Cardiac muscle cell (in vitro differentiated cells and primary cell): ENCODE measurements at places on chromosomes 16 and 17. TPM values are rescaled to one million over a fixed set of nuclear protein-coding genes. Genes with fewer than 3 reads are reported as not detected.

The TBC1D3K gene
- not detected in 2 replicates for polyA plus RNA-seq

DNA sequence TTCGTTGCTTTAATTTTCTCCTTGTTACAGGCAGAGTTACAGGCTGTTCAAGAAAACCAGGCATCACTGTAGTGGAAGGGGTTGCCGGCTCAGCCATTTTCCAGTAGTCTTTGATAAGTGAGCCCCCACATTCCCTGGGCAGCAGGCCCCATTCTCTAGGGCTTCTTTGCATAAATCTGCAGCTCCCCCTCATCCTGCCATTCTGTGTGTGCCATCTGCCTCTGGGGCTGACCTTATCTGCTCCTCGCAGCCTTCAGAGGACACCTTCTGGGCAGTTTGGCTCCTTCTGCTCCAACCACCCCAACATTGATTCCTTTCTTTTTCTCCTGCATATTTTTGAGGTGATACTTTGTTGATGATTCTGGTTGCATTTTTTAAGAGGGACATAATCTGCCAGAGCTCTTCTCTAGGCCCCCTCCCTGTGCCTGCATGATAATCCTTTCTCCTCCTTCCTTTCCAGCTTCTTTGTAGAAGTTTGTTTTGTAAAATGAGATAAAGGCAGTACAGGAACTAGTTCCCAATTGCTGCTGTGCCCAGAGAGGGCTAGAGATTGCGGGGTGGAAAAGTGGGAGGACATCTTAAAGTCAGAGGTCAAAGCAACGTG lies 17.1 kb downstream of the RND2 start:
- peaks cover 7% of the 10 kb centered on the region for H3K4me1 ChIP-seq
- no peaks in the 10 kb centered on the region for H3K27me3 ChIP-seq
- H3K36me3 ChIP-seq = no peaks in the 10 kb centered on the region
- no peak for DNase-seq

The BCO1 gene
- not detected in 2 replicates for polyA plus RNA-seq

The TRAF7 gene
- polyA plus RNA-seq = 32.3 and 37.4 TPM in 2 replicates

- H3K4me1 ChIP-seq = peaks cover under 1% of the 10 kb centered on the region
- H3K27ac ChIP-seq = no peak overlapping the region
- H3K27me3 ChIP-seq = no peaks in the 10 kb centered on the region
- DNase-seq = peak; percentile 22
- no peak overlapping the region for H3K4me3 ChIP-seq
These were observed 7.8 kb upstream of the MAPK7 start for GRCh38 chr17:19370493-19370960.

The CCDC78 gene
- polyA plus RNA-seq = 3.6 and 4.2 TPM in 2 replicates

DNA sequence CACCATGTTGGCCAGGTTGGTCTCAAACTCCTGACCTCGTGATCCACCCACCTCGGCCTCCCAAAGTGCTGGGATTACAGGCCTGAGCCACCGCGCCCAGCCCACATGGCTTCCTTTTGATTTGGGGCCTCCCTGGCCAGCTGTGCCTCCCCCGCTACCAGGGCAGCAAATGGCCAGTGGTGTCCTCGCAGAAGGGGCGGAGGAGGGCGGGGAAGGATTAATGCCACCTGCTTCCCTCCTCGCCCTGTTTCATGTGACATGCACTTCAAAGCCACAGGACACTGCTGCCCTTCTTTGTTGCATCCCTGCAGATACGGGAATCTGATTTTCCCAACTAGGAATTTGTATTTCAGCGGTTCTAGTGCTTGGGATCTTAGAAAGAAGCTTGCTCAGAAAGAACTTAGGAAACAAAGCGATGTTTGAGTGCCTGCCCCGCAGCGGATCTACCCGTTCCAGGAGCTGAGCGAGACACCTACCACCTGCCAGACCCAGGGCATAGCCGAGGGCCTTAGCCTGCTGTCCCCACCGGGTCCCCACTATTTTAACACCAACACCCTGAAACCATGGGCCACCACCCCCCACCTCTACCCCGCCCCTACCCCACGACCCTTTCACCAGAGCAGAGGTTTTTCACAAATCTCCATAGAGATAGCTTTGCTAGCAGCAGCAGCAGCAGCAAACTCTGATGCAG lies 37.7 kb upstream of the CCDC182 start:
- no peak overlapping the region for H3K27ac ChIP-seq
- no peak overlapping the region for H3K4me3 ChIP-seq
- peaks cover 6% of the 10 kb centered on the region for H3K4me1 ChIP-seq

The FGF11 gene
- polyA plus RNA-seq = 50.4 and 63.6 TPM in 2 replicates

GRCh38 chr17:30220414-30220813 lies 15.1 kb downstream of the SLC6A4 start:
- no peaks in the 10 kb centered on the region for H3K36me3 ChIP-seq
- no peak for DNase-seq
- peaks cover 8% of the 10 kb centered on the region for H3K4me1 ChIP-seq
- H3K27ac ChIP-seq = no peak overlapping the region
- H3K27me3 ChIP-seq = no peaks in the 10 kb centered on the region
- no peak overlapping the region for H3K4me3 ChIP-seq

DNA sequence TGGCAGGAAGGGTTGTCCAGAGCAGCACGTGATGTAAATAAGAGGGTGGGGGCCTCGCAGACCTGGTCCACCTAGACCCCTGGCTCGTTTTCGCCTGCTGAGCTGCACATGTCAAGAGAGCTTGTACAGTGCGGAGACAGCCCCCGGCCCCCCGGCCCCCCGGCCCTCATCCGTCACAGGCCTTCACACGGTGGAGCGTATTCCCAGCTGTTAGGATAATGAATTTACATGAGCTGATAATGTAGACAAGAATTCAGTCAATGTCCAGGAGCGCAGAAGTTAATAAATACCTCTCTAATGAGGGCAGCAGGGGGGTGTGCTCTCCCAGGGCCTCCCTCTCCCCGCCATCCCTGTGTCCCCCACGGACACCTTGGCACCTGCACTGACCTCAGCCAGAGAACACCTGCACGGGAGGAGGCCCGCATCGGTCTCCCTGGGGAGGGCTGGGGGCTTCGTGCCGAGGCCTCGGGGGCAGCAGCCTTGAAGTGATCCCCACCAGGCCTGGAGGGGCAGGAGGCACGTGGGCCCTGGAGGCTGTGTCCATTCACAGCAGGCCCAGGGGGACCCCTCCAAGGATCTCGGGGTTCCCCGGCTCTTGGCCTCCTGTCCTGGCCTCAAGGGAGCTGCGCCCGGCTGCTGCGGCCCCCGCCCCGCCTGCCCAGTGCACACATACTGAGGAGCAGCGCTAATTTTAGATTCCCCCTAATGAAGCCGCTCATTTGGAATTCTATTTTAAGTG lies 14.6 kb downstream of the GSE1 start:
- no peaks in the 10 kb centered on the region for H3K36me3 ChIP-seq
- peak overlapping the region; percentile 6 for H3K4me3 ChIP-seq
- DNase-seq = no peak
- H3K27me3 ChIP-seq = no peaks in the 10 kb centered on the region
- H3K4me1 ChIP-seq = peaks cover 53% of the 10 kb centered on the region
- peak overlapping the region; percentile 97 for H3K27ac ChIP-seq

GRCh38 chr17:30378241-30378824 lies 394 bp upstream of the CPD start:
- no peaks in the 10 kb centered on the region for H3K36me3 ChIP-seq
- peak overlapping the region; percentile 93 for H3K4me3 ChIP-seq
- peak; percentile 24 for DNase-seq
- peaks cover 39% of the 10 kb centered on the region for H3K4me1 ChIP-seq

GRCh38 chr17:50566886-50567285 lies 6.4 kb downstream of the CACNA1G start:
- no peak overlapping the region for H3K4me3 ChIP-seq
- no peak for DNase-seq
- H3K4me1 ChIP-seq = peaks cover 54% of the 10 kb centered on the region
- peaks cover 19% of the 10 kb centered on the region for H3K27me3 ChIP-seq
- no peaks in the 10 kb centered on the region for H3K36me3 ChIP-seq

DNA sequence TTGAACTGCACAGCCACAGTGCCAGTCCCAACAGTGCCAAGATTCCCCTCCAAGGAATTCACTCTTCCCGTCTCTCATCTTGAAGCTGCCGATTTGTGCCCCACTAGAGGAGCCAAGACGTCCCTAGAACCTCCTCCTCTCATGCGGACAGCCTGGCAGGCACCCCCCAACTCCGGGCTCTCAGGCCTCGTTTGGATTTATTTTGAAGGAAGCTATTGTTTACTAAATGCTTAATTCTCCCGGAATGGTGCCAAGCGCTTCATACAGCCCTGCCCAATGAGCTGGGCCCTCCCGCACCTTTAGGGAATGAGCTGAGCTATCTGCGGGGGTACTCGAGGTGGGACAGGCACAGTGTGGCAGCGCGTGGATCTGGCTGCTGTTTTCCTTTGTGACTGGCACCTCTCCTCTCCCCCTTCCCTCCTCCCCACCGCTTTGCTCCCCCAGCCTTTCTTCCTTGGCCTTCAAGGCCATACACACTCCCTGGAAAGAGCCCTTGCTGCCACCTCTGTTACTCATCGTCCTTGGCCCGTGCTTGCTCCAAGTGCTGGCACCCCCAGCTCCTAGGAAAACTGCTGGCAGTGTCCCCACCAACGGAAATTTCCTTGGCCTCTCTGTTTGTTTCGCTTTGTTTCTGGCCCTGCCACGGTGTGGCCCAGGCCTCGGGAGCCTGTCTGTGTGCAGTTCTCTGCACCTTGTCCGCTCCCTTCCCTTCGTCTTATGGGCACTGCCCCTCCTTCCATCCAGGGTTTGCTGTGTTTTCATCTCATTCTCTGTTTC lies 49.9 kb upstream of the CDR2 start:
- no peak for DNase-seq
- no peak overlapping the region for H3K27ac ChIP-seq

GRCh38 chr17:57649731-57650484 lies 95.2 kb downstream of the CCDC182 start:
- H3K36me3 ChIP-seq = no peaks in the 10 kb centered on the region
- no peak overlapping the region for H3K4me3 ChIP-seq
- no peaks in the 10 kb centered on the region for H3K4me1 ChIP-seq
- no peaks in the 10 kb centered on the region for H3K27me3 ChIP-seq
- no peak overlapping the region for H3K27ac ChIP-seq

DNA sequence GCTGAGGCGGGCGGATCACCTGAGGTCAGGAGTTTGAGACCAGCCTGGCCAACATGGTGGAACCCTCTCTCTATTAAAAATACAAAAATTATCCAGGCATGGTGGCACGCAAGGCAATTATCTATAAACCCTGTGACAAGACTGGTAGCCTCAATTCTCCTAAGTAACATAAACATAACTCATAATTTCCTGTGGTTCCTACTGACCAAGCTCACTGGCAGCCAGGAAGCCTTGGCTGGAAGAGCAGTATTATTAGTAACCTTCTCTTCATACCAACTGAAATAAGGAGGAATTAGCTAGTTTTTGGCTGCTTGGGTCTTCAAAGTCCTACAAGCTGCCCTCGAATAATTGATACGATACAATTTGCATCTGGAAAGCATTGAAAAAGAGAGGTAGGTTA lies 31.6 kb upstream of the LRRC37A3 start:
- H3K36me3 ChIP-seq = no peaks in the 10 kb centered on the region
- no peak overlapping the region for H3K27ac ChIP-seq
- H3K4me1 ChIP-seq = no peaks in the 10 kb centered on the region
- no peak for DNase-seq
- peaks cover 2% of the 10 kb centered on the region for H3K27me3 ChIP-seq

GRCh38 chr17:45705123-45706009 lies 78.8 kb upstream of the CRHR1 start:
- no peaks in the 10 kb centered on the region for H3K36me3 ChIP-seq
- no peak for DNase-seq
- no peaks in the 10 kb centered on the region for H3K4me1 ChIP-seq
- H3K27ac ChIP-seq = no peak overlapping the region

The CACNA1H gene
- polyA plus RNA-seq = 8.9 and 16.5 TPM in 2 replicates
